T-helper 2 cell treated with Interferon-gamma antibody and Interleukin-4, amounts not matched to agents 5 μg/mL and 100 μg/mL, for 36 hours (primary cell): ENCODE measurements at places on chromosomes 16 and 17.

GRCh38 chr17:9890124-9890523, 14.9 kb downstream of the RCVRN start:
- DNase-seq: no peak

DNA sequence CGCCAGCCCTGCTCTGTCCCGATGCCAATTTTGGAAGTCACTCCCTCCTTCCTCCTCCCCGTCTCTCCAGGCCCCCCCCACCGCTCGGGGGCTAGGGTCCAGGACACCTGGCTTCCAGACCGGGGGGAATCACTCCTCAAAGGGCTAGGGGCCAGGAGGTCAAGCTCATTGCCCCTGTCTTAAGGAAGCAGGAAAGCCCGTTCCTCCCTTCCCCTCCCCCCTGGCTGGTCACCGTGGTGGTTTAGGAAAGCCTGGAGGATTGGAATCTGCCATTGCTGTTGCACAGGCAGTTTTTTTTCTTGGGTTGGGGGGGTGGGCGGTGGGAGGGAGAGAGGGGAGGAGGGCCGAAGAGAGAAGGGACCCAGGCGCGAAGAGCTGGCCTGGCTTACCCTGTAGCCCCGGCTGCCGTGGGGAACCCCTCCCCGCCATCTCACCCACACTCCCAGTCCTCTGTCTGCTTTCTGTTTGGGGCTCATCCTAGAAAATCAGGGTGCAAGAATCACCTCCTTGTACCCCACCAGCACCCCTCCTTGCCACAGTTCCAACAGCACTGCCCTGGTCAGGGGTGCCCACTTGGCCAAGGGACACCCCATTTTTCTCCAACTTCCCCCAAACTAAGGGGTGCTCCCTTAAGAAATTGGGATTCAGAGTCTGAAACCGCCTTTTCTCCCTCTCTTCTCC, 2.9 kb upstream of the BCL6B start:
- DNase-seq: no peak

- no peak for DNase-seq
Measured at GRCh38 chr16:88705801-88706228, 393 bp downstream of the RNF166 start.

DNA sequence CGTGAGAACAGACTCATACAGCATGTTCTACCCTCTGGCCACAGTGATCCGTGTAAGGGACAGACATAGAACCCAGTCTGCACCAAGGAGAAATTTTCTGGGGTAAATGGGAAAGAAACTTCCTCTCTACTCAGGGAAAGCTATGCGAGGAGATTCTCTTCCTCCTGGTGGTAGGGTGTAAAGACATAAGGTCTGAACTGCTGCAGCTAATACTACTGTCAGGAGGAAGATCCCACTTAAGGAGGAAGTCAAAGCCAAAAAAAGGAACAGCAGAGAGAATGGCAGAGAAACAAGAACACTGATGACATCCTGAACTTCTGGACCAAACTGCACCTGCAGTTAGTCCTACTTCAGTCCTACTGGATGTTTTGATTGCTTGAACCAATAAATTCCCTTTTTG, 7.1 kb upstream of the TM4SF5 start:
- DNase-seq: no peak

DNA sequence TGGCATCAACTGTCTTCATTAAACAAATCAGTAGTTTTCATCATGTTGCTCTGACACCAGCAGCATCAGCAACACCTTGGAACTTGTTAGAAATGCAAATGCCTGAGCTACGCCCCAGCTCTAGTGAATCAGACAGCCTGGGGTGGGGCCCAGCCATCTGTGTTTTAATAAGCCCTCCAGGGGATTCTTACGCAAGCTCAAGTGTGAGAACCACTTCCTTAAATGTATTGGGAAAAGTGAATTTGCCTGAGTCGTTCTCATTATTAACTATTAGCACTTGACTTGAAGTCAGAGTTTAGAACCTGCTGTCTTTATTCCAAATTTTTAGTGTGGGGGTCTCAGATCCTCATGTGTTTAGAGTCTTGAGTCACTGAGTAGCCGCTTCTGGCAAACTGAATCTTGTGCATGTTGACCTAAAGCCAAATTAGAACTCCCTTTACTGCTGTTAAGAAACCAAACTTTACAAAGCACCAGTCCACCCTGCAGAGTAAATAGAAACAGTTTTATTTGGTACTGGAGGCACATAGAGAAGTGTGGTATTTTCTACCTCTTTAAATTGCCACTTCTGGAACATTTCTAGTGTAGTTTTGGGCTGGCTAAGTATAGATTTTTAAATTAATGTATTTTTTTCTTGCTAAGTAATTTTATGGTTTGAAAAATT, 137.4 kb upstream of the COX10 start:
- no peak for DNase-seq

- DNase-seq: no peak
Measured at GRCh38 chr17:79262624-79263023, 188.0 kb downstream of the ENGASE start.

DNA sequence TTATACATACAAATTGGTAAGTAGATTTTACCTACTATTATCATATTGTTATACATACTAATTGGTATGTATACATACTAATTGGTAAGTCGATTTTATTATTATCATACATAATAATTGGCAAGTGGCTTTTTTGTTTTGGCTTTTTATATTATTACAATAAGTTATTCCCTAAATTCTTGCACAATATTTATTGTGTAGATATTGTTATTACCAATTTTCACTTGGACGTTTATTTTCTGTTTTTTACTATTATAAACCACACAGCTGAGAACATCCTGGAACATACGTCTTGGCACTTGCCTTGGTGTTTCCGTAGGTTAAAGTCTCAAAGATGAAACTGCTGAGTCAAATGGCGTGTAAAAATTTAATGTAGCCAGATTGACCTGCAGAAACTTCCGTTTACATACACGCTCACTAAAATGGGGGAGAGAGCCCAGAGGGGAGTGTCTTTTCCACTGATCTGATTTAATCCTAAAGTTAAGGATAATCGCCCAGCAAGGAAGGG, 18.9 kb downstream of the GNGT2 start:
- no peak for DNase-seq

DNA sequence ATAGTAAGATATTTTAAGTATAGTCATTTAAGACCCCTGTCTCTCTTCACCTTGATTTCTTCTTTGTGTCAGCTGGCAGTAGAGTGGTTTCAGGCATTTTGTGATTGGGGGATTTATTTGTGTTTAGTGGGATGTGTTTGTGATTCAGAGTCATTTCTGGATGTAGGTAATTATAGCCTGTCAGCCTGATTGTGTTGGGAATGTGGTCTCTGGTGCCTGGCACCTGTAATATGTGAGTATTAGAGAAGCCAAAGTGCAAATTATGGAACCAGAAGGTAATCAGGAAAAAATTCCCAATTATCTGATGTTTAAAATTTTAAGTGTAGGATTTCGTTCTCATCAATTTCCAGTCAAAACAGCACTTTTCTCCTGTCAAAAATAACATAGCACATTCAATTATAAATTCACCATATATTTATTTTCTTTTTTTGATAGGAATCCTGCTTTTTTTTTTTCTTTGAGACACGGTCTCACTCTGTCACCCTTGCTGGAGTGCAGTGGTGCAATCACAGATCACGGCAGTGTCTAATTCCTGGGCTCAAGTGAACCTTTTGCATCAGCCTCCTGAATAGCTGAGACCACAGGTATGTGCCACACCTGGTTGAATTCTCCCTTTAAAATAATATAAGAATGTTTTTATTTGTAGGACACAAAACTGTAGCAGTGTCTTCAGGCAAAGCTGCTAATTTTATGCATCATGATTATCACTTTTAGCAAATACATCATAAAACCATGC, 42.7 kb downstream of the ATF7IP2 start:
- DNase-seq: no peak

DNA sequence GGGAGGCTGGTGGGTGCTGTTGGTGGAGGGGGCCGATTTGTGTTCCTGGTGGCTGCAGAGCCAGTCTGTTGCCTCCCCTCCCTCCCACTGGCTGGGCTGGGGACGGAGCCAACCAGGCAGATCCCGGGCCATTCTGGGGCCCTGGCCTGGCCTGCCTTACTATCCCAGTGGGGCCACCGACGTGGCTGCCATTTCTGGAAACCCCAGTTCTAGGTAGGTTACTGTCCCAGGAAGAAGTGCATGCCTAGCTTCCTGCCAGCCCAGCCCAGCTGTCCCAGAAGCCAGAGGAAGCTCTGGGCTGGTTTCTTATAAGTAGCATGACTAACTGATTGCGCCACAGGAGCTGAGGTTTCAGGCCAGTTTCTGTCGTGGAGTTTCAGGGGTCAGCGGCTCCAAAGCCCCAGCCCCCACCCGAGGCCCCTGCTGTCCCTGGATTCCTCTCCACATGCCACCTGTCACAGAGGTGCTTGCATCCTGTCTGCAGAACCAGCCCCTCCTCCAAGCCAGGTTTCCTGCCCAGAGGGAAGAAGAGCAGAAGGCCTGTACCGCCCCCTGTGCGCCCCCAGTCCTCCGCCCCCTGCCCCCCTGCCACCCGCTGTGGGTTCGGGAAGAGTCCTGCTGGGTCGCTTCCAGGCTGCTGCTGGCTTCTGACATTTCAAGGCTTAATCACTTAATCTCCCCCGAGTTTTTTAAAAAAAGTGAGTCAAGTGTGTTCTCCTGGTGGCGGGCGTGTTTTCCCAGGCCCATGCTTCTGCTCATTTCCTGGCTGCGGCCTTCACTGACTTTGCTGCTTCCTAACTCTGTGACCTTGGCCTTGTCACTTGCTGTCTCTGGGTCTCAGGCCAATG, 13.2 kb downstream of the IL4R start:
- DNase-seq: peak; percentile 57
